Fibroblast of skin of left biceps (primary cell): ENCODE measurements at places on chromosomes 12 and 14.

- no peak for DNase-seq
These were observed 272.3 kb downstream of the IPO8 start for GRCh38 chr12:30423330-30423729.

- no peak for DNase-seq
These were observed 48.5 kb downstream of the CHST11 start for GRCh38 chr12:104505095-104505818.

- no peak for DNase-seq
These were observed 285.6 kb upstream of the FKBP4 start for GRCh38 chr12:2509137-2509536.

DNA sequence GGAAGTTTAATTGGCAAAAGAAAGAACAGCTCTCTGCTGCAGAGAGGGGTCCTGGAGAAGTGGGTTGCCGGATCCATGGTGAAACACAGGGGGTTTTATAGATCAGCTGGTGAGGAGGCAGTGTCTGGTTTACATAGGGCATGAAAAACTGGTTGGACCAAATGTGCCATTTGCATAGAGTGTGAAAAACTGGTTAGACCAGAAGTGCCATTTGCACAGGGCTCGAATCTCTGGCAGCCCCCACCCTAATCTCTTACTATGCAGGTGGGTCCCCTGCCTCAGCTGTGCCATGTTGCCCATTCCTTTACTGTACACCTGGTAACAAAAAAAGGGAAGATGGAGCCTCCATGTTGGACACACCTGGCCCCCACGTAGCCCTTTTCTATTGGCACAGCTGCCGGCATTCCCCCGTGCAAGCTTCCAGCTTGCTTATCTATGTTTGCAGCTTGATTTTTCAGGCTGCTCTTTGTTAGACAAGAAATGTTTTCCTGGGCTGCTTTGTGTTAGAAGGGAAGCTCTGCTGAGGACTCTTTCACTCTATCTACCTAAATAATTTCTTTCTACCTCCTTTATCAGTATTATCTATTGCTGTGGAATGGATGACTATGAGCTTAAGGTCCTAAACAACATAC, 61.1 kb upstream of the TMEM132D start:
- no peak for DNase-seq

DNA sequence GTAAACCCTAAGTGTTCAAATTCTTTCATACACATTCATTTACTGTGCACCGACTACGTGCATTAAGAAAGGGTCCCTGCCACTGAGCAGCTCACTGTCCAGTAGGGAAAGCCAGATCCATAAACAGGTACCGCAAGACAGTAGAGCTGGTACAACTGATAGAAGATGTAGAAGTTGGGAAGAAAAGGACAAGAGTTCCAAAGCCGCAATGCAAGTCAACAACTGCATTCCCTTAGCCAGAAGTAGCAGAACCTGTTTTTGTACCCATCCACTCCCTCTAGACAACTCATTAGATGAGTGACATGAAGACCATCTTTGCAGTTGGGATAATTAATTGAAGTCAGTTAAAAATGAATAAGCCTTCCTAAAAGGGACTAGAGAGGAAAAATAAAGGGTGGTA, 1.3 kb downstream of the SENP1 start:
- DNase-seq: no peak

DNA sequence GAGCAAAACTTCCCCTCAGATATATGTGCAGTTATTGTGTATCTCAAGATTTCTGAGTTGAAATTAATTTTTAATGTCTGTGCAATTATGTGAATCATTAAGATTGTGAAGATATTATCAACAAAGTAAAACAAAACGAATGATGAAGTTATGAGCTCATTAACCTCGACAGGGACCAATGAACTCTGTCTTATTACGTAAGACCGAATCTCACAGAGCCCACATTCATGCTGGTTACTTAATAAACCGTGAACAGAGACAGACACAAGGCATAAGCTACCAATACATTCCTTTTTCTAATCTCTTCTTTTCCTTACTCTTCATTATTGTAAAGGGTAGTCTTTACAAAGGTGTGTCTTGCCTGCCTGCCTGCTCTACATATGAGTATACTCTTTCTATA, 568.7 kb downstream of the RPS29 start:
- DNase-seq: no peak

DNA sequence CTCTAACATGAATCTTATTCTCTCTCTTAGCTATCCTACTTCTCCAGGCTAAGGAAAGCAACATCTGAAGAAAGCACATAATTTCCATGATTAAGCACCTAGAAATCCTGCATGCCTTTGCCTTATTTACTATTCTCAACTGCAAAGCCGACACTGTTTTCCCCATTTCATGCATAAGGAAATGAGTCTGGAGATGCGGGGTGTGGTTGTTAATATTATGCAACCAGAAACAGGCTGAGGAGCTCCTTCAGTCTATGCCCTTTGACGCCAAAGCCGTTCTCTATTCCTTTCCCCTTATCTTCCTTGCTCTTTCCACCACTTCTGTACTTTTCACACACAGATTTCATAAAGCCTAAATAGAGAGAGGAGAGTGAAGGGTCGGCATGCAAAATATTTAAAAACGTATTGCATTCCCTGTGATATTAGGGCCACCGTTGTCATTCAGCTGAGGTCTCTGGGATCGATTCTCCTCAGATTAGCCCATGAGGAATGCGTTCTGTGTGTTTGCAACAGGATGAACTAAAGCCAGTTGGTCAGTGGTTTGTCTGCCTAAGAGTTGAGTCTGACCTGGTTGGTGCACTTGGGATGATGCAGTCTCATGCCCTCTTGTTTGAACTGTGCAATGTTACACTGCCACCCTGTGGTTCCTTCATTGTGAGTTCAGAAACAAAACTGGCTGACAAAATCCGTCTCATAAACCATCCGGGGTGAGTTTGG, 53.1 kb upstream of the PLEKHG7 start:
- DNase-seq: peak; percentile 42

GRCh38 chr12:38163442-38163801, 153.2 kb upstream of the ALG10B start:
- DNase-seq: no peak

DNA sequence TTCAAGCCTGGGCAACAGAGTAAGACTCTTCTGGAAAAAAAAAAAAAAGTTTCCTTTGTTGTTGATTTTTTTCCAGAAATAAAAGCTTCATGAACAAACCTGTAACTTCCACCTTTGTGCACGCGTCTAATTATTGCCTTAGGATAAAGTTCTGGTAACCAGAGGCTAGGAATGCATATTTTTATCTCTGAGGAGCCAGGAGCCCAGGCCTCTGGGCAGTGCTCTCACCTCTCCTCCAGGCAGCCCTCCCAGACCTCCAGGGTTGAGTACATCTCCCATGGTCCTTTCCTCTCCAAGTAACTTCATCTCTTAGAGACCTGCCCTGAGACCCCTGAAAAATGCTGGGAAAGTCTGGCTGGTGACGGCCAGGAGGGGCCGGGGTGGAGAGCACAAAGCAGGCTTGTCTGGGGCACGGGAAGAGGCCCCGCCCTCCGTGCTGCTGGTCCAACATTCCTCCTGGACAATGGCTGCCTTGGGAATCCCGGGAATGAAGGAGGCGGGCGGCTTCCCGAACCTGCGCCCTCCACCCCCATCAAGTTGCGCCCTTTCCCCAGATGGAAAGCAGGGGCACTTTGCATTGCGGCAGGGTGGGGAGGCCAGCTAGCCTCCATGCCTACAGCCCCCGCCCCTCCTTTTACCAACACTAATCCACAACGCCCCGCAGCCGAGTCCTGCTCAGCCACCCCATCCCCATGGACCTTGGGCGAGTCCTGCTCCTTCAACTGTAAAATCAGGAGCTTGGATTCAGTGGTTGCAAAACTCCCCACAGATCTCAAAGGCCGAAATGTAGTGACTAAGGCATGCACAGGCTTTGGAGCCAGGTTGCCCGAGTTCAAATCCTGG, 7.3 kb upstream of the FIGNL2 start:
- no peak for DNase-seq

- DNase-seq: no peak
These were observed 64.4 kb downstream of the DIO2 start for GRCh38 chr14:80146941-80147340.

DNA sequence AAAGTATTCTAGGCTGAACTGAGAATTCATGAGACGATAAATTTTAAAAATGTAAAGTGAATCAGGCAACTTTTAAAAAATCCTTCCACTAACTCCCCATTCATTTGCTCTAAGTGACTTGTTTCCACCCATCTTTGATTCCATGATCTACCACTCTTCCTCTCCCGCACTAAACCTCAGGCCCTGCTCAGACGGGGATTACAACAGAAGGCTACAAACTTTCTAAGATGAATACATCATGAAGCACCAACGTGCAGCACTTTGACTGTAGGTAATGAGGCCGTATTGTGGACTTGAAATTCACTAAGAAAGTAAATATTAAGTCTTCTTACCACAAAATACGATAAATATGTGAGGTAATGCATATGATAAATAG, 30.0 kb downstream of the TMEM132D start:
- no peak for DNase-seq

- no peak for DNase-seq
These were observed 20.9 kb downstream of the MORN3 start for GRCh38 chr12:121648458-121649028.

- DNase-seq: no peak
These were observed 142.0 kb downstream of the ETNK1 start for GRCh38 chr12:22766911-22767420.

DNA sequence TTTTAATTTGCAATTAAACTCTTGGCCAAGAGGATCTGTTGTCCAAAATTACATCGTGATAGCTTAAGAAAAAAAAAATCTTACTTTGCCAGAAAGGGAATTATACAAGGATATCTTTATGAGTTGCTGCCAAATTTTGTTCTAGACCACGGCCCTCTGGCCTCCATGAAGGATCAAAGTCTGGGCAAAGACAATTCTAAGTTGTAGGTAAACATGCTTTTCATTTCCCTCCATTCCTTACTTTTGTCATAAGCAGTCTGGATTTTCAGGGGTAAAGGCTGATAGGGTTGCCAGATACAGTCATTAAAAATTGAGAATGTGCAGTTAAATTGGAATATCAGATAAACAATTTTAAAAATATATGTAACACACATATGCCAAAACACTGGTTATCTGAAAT, 135.1 kb downstream of the MON2 start:
- no peak for DNase-seq

DNA sequence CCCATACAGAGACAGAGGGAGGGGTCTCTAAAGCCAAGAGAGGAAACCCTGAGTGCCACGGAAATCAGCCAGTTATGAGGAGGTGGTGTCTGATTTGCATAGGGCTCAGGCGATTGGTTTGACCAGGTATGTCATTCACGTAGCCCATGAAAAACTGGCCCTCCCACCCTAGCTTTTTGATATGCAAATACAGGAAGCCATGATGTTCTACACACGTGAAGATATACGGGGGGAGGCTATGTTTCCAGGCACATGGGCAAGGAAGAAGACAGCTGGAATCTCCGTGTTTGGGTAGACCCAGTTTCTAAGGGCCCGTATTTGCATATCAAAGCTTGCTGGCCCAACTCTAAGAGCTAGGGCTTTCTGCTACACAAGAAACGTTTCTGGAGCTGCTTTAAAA, 717.8 kb upstream of the SEL1L start:
- DNase-seq: no peak

DNA sequence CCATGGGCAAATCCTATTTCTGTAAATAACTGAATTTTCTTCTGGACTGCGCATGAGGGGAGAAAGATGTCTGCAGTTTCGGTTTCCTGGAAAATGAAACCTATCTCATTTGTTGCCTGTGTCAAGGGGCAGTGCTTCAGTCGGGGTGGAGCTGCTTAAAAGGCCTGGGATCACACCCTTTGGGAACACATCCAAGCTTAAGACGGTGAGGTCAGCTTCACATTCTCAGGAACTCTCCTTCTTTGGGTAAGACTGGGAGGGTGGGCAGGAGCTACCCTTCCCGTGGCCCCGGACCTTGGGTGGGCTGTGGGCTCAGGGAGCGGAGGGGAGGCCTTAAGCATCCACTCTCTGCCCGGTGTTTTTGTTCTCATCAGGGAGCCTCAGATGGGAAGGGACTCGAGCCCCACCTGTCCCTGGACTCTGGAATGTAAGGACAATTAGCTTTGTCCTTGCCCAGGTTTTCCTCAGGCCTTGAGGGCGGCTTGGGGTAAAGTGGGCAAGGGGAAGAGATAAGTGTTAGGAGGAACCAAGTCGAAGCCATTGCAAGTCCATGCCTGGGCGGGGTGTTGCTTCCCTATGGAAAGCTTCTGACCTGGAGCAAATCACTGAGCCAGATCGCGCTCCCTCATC, at the start of gene IFI27:
Gene IFI27, plus strand, starts transcription at position 185 of the 630 bp plus-strand sequence.
- no peak for DNase-seq
